ENCODE measurements at places on chromosomes 2 and 18.

DNA sequence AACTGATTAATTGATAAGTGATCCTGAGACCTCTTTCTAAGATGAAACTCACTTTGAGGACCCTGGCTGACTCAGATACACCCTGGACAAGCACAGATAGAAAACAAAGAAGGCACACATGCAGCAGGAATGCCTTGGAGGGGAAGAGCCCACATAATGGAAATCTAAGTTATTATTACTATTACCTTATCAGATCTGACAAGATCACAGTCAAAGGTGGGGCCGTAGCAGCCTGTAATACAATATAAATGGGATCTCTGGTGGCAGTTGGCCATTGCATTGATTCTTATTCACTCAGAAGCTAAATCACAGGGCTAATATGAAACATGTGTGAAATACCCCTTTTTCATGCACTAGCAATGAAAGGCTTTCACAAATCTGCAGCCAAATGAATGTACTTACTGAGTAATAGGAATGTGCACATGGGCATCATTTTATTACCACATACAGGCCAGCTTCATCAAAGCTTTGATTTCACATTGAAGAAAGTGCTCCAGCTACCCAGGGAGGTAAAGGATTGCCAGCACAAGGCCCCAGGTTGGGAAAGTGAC is 84.0 kb downstream of the ZBTB7C start:
- DNase-seq, result no peak

- no peak for DNase-seq
These were observed 678 bp downstream of the PIAS2 start for GRCh38 chr18:46916551-46917107.

DNA sequence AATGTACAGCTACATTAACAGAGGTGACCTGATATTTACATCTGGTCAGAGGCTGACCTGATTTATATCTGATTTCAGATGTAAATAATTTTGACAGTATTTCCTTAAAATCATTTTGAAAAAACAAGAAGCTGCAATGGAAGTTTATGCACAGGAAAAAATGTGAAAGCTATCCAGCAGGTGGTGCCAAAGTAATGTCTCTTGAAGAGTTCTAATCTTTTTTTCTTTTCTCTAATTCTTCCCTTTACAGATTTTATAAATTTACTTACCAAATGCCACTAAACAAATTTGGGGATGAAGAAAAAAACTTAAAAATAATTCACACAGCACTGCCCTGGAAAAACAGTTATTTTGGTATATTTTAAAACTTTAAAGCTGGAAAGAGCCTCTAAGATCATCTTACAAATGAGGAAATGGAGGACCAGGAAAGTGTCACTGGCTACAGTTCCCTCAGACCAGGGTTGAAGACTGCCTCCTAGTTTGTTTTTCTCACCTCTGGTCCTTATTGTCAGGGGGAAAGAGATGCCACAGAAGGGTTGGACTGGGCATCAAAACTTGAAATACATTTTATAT is 16.4 kb upstream of the FBLN7 start:
- peak; percentile 18 for DNase-seq

DNA sequence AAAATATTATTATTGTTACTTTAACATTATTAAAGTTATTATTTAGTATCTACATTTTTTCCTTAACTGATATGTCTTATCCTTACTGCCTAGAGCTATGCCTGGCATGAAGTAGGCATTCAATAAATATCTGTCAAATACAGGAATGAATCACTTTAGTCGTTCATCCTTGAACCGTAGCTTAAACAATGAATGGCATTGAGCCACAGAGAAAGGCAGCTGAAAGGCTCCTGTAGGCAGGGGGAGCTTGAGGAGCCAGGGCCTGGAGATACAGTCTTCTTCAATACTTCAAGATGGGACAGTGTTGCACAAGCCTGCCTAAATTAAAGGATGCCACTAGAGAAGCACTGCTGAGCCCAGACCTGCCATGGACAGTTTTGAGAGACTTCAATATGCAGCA is 22.5 kb downstream of the CYRIA start:
- DNase-seq, result no peak

- no peak for DNase-seq
These were observed 1.9 kb upstream of the SLC1A4 start for GRCh38 chr2:64987001-64987955.

GRCh38 chr18:67453901-67454300 is 62.6 kb downstream of the DSEL start:
- DNase-seq, result no peak

GRCh38 chr2:17136877-17137276 is 381.4 kb downstream of the RAD51AP2 start:
- DNase-seq, result no peak

- no peak for DNase-seq
These were observed 21.9 kb upstream of the NCOA1 start for GRCh38 chr2:24469148-24469650.

DNA sequence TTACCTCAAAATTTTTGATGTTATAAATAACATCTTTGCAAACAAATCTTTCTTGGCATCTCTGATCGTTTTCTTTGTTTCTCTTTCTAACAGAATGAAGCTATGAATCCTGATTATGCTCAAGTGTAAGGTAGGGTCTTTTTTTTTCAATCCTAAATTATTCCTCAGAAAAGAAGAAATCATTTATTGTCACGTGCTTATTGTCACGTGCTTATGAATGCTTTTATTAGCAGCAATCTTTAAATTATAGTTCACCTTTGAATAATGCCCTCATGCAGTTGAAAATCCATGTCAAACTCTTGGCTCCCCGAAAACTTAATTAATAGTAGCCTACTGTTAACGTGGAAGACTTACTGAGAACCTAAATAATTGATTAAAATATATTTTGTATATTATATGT is 39.2 kb upstream of the EPAS1 start:
- no peak for DNase-seq

GRCh38 chr2:134791616-134792015 is 46.8 kb upstream of the ACMSD start:
- DNase-seq, result no peak

- no peak for DNase-seq
These were observed 1386.0 kb upstream of the CELF4 start for GRCh38 chr18:38951633-38952032.

DNA sequence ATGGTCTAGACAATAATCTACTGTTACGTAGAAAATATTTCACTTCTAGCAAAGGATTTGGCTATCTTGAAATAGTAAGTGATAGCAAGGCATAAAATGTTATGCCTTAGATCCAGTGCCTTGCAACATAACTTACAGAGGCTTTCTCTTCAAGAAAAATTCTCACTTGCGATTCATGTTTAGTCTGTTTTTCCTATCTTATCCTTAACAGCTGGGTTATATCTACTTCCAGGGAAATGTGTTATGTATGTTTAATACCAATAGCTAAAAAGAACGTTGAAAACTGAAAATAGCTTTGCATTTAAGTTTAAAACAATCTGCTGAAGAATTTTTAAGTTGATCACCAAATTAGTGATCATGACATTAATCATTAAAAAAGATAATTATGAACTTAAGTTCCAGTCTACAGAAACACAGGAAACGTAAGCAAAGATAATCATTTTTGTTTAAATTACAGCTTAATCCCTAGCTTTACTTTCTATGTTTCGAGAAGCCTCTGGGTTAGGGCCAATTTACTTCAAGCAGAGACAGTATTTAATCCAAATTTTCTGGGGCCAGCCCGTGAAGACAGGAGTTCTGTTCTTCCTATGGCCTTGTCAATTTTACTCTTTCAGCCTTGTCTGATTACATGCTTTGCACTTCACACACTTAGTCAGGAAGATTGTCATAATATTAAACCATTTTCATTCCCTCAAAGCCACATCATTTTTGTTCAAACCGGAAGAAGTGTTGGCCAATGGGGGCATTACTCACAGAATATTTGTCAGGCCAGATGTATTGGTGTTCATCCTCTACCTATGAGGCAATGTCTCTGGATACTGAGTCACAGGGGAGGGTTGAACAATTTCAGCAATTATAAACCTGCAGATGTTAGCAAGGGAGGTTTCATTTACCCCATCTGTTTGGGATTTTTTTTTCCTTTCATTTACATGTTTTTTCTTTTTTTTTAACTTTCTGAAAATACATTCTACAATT is 1132.9 kb upstream of the ZEB2 start:
- DNase-seq, result peak; percentile 72

DNA sequence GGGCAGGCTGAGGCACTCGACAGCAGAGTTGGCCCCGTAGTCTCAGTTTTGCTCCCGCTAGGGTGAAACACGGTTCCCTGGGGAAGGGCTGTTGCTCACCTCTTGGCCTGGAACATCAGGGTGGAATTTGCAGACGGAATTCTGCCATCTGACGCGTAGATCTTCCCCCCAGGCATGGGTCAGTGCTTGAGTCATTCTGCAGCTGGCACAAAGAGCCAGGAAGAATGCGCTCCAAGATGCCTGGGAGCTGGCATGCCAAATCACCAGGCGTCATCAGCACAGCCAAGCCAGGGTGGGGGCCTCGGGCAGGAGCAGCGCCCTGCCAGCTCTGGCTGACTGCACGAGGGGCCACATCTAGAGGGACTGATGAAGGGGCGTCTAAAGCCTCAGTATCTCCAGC is 42.7 kb downstream of the ODC1 start:
- DNase-seq, result peak; percentile 67

DNA sequence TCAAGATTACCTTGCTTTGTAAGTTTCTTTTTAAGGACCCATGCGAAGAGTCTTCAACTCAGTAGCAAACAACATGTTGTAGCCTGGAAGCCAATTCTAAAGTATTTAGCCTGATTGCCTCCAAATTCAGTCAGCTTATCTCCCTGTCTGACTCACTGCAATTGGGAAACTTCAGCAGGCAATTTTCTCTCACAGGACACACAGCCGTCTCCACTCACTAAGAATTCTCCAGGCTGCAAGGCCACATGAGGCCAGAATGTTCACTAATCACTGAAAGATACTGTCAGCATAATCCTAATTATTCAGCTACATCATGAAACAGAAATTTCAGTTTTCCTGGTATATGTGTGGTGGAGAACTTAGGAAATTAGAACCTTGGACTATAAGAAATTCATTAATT is 78.1 kb upstream of the PDE1A start:
- DNase-seq, result peak; percentile 57

DNA sequence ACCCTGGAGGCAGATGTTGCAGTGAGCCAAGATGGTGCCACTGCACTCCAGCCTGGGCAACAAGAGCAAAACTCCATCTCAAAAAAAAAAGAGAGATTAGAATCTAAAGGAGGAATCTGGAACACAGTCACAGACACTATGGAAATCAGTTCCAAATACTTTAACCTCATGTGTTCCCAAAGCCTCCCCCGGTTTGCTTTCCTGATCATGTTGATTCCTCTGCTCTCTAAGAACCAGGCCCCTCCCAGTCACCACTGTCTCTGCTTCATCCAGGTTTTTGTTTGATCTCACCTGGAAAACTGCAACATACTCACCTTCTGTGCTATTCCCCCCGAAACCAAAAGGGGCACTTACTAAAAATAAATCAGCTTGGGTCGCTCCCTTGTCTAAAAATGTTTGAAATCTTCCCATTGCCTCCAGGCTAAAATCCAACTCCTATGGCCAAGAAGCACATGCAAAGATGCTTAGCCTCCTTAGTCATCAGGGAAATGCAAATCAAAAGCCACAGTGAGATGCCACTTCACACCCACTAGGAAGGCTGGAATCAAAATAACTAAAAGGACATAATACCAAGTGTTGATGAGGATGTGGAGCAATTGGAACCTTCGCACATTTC is 6.2 kb upstream of the NEU2 start:
- DNase-seq, result peak; percentile 4

GRCh38 chr2:119808516-119809147 is 48.9 kb downstream of the PTPN4 start:
- no peak for DNase-seq
